Activated T-cell treated with anti-CD3 and anti-CD28 coated beads for 4 hours (primary cell): ENCODE measurements at places on chromosomes 13 and 19.

DNA sequence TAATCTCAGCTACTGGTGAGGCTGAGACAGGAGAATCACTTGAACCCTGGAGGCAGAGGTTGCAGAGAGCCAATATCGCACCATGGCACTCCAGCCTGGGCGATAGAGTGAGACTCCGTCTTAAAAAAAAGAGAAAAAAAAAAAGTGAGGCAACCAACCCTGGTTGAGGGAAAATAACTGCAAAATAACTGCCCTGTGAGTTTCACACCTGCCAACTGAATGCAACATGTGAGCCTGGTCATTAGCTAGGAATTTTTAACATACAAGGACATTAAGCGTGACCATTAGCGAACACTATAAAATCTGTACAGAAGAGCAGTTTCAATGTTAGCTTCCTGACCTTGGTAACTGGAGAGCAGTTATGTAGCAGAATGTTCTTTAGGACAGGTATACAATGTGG is 2.4 kb upstream of the CCNP start:
- DNase-seq = no peak

DNA sequence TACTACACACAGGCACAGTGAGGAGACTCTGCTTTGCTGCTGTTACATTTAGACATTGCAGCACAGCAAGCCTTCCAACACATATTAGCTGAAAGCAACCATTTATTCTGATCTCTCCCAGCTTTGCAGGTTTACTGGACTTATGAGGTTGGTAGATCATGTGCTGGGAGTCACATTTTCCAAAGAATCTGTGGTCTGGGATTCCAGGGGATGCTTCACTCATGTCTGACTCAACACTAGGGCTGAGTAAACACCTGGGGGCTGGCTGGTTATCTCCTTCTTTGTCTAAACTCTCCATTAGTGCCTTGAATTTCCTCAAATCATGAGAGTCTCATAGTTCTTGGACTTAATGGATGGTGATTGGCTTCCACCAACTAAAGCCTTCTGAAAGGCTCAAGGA is 5.4 kb upstream of the LGALS13 start:
- DNase-seq = no peak

DNA sequence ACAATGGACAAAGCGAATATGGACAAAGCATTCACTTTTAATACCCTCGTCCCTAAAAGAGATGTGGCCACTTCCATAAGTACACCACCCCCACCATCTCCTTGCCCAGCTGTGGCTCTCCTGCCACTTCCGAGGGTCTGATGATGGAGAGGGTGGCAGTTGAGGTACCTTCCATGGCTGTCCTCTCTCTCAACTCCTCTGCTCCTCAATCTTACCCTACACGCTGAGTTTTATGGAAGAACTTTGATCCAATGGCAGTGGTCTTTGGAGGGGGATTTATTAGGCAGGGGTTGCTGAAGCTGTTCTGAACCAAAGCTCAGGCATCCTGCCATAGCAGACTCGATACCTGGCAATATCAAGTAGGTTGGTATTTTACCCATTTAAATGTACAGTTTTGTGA is 413.0 kb downstream of the TSHZ3 start:
- no peak for DNase-seq

DNA sequence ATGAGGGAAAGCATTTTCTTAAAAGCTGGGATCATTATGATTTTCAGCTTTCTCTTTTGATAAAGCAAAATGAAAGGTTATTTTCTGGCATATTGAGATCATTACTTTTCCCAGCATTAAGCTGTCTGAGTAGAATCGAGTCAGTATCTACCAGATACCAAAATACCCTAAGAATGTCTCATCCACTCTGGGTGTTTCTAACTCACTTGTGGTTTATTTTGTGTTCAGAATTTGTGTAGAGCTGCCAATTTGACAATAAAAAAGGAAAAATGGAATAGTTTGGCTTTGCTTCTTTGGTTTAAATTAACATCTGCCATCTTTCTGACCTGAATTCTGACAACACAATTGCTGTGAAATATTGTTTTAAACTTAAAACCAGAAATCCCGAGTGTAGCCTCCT is 438.7 kb upstream of the ARGLU1 start:
- no peak for DNase-seq

- no peak for DNase-seq
These were observed 2770.4 kb upstream of the PCDH20 start for GRCh38 chr13:64186071-64186470.

- no peak for DNase-seq
These were observed 6.3 kb downstream of the KLK3 start for GRCh38 chr19:50861010-50861409.

DNA sequence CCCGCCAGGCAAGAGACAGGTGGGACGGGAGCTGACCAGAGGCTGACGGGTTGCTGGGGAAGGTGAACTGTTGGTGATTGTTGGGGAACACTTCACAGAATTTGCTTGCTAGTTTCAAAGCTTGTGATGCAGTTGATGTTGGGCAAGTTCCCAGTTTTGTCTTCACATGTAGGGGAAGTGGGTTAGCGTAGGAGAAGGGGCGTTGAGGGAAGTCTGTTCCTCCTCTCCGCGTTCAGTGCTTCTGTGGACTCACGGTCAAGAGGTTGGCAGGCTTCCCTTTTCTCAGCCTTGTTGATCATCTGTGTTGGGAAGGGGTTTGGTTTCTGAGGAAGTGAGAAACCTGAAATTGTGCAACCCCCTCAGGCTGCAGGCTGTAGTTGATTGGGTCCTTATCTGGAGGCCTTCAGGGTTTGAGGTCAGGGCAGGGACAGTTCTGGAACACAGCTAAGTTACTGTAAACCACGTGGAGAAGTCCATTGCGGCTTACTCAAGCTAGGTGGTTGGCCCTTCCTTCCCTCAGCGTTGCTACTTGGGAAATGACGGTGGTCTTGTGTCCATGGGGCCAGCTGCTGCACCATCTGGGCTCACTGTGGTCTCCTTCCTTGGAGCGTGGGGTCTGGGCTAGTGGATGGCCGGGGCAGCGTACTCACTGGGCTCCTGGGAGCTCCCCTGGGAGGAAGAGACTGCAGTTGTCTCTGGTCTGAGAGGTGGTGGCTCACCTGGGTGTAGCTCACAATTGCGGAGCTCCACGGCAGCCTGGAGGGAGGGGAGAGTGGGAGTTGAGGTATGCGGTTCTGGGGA is 7.5 kb downstream of the RPS9 start:
- DNase-seq = peak; percentile 16

DNA sequence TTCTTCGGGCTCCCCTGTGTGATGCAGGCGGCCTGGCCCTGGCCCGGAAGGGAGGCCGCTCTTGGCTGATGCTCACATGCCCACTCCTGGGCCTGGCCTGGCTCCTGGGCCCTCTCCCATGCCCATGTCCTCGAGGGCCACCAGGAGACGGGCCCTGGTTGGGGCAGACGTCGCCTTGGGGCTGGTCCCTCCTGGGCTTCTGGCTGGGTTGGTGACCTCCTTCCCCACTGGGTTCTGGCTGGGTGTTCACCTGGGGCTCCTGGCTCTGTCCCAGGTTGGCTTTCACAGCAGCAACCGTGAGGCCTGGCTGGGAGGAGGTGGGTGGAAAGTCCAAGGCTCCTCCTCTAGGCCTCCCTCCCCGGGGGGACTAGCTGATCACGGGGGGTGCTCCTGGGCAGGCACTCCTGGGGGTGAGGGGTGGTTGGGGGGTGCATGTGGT is 15.5 kb upstream of the SLC7A10 start:
- DNase-seq = no peak

DNA sequence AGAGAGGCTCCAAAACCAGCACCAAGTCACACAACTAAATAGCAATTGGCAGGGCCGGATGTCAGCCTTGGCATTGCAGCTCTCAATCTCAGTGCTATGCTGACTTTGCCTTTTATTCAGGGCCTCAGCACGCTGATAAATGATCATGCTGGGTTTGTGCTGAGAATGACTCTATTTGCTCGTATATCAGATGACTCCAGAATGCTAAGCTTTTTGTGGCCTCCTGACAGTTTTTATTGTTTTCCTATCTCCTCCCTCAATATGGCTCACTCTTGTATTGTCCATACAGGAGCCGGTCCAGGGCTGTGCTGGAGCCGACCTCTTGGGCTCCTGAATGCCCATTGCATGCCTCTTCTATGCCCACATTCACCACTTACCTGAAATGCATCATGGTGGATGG is 211.0 kb downstream of the EFNB2 start:
- DNase-seq = no peak

GRCh38 chr19:43773725-43774102 is 7.1 kb downstream of the KCNN4 start:
- no peak for DNase-seq

DNA sequence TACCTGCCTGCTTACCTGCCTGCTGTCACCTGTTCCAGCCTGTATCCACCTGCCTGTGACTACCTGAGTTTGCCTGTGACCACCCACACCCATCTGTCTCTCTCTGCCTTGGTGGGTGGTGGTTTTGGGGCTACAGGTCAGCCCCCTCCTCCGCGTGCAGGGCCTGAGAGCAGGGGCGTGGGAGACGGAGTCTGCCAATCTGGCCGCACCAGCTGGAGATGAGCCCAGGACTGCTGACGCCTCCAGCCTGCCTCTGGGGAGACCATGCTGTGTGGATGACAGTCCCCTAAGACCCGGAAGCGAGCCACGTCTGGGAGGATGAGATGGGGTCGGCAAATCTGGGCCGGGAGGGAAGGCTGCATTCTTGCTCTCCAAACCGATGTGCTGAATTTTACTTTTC is 15.9 kb upstream of the KCTD15 start:
- DNase-seq = no peak

- no peak for DNase-seq
These were observed 1447.6 kb downstream of the UQCRFS1 start for GRCh38 chr19:27765397-27765796.

GRCh38 chr19:4304538-4305256 is at the start of gene FSD1:
Gene FSD1, plus strand, starts transcription at chr19:4304598. Its CDS starts 149 bp downstream, at chr19:4304747.
- DNase-seq = peak; percentile 37

DNA sequence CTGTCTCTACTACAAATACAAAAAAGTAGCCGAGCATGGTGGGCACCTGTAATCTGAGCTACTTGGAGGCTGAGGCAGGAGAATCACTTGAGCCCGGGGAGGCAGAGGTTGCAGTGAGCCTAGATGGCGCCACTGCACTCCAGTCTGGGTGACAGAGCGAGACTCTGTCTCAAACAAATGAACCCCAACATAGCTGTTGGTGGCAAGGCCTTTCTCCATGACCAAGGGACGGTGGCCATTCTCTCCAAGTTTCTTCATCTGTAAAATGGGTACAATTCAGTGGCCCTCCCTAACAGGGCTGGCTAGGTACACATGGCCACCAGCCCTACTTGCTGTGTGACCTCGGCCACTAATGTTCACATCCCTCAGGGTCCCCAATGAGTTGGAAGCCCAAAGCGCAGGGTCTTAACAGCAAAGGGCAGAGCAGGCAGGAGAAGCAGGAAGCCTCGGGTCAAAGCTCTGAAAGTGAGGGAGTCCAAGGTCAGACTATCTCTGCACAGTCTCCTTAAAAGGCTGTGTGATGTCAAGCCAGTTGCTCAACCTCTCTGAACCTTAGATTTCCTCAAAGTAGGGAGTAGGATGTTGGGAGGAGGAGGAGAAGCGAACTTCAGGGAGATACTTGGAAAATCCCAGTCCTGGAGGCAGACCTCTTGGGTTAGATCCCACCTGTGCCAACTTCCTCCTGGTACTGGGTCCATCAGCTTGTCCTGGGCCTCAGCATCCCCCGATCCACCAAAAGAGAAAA is 2.7 kb downstream of the JUND start:
- DNase-seq = no peak

DNA sequence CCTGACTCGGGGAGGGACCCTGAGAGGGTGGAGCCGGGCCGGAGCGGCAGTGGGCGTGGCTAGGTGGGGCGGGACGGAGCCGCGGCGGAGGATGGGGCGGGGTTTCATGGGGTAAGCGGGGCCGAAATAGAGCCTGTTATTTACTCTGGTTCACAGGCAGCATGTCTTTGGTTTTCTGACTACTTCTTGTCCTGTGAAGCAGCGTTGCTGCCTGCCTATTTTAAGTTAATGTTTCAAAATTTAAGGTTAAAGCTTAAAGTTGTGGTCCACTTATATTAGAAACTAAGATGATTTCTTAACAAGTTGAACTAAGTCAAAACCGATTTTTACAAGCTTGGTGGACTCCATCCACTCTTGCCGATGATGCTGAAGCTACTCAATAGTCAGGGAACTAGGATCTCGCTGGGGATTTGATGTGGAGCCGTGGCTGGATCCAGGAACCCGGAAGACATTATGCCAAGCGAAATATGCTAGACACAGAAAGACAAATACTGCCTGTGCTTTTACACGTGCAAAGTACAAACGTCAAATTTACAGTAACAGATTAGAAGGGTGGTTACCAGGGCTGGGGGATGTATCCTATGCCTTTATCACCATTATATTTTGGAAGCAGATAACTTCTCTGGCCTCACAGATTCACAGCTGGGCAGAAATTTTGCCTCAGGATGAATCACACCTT is 433 bp upstream of the ZNF616 start:
- peak; percentile 97 for DNase-seq

DNA sequence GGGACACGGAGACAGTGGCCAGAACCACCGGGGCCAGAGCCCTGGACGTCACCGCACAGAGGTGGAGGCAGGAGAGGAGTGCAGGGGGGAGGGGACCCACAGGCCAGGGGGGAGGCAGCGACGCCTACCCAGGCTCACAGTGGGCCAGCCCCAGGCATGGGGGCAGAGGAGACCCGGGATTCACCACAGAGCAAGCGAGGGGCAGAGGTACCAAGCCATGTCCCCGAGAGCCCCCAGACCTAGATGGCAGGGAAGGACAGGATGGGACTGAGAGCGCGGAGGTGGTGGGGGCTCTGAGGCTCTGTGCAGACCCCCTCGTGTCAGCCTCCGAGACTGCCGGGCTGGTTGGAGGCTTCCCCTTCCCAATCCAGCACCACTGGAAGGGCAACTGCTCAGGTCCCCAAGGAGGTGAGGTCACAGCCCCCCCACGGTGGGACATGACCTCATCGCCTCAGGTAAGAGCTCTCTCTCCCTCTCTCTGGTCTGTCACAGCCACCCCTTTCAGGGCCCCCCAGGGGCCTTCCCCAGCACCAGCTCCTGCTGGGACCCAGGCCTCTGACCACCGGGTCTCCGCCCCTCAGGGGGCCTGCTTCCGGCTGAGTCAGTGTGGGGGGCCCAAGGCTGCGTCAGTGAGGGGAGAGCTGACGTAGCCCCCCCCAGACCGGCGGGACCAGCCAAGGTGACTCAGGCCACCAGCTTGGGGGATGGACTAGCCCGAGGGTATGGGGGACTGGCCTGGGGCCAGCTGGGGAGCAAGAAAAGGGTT is 2.2 kb upstream of the IL11 start:
- DNase-seq = no peak

GRCh38 chr13:101949681-101950080 is 452.2 kb downstream of the FGF14 start:
- no peak for DNase-seq

GRCh38 chr19:18685597-18686190 is 2.2 kb downstream of the CRTC1 start:
- DNase-seq = no peak
